Omental fat pad (tissue), 4 donors: ENCODE measurements at places on chromosomes 1 and 21. TPM values are rescaled to one million over a fixed set of nuclear protein-coding genes. Genes with fewer than 3 reads are reported as not detected.

GRCh38 chr1:218380125-218380977, 35.2 kb downstream of the TGFB2 start:
- DNase-seq: no peak

DNA sequence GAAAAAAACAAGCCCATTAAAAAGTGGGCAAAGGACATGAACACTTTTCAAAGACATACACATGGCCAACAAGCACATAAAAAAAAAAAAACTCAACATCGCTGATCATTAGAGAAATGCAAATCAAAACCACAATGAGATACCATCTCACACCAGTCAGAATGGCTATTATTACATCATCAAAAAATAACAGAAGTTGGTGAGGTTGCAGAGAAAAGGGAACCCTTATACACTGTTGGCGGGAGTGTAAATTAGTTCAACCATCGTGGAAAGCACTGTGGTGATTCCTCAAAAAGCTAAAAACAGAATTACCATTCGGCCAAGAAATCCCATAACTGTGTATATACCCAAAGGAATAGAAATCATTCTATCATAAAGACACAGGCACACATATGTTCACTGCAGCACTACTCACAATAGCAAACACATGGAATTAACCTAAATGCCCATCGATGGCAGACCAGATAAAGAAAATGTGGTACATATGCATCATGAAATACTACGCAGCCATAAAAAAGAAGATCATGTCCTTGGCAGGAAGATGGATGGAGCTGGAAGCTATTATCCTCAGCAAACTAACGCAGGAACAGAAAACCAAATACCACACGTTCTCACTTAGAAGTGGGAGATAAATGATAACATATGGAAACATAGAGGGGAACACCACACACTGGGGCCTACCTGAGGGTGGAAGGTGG, 70.1 kb downstream of the INTS7 start:
- DNase-seq: no peak

GRCh38 chr1:180387413-180387812, 115.0 kb downstream of the ACBD6 start:
- DNase-seq: no peak

- no peak for DNase-seq
Measured at GRCh38 chr21:22311741-22312462, 1313.7 kb downstream of the NCAM2 start.

Gene HRNR
- not detected for total RNA-seq

Gene CAPN8
- total RNA-seq: not detected

DNA sequence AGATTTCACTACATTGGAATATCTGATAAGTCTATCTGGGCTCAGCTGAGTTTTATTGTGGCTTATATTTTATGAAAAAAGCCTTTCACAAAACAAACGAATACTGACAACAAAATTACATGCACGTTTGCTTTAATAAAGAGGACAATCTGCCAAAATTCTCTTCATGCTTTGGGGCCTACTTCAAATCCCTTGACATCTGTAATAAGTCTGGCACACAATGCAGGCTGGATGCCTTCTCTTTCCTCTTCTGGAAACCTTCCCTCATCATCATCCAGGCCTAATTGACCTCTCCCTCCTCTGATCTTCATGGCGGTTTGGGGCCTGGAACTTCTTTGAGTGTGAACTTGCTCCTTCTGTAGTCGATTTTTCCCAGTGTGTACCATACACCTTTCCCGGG, 70.3 kb downstream of the MAP10 start:
- no peak for DNase-seq

DNA sequence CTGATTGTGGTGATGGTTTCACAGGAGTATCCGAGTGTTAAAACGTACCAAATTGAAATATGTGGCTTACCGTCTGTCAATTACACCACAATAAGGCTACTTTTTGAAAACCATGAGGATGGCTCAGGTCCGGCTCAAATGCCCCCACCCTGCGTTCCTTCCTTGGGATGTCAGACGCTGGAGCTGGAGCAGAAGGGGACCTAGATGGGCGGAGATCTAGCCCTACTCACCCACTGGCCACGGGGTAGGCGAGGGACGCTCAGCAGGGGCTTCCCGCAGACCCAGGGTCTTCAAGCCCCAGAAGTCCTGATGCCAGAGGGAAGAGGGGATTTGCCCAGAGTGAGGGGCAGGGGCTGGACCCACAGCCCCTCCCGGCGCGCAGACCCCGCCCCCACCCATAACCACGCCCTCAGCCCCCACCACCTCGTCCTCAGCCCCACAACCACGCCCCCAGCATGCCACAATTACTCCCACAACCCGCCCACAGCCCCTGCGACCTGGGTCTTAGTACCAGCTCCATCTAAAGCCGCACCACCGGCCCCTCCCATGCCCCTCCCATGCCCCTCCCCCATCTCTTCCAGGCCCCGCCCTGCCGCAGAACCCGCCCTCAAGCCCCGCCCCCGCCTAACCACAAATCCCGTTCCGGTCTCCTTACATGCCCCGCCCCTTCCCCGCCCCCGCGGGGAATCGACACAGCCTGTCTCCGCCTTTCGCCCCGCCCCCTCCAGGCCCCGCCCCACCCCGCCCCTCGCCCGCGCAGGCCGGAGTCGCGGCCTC, at the start of gene LRRC3:
Gene LRRC3 (plus strand): TSS at position 764 of the 777 bp plus-strand sequence. CDS start 1,135 bp downstream, outside the sequence.
- peak; percentile 59 for DNase-seq

DNA sequence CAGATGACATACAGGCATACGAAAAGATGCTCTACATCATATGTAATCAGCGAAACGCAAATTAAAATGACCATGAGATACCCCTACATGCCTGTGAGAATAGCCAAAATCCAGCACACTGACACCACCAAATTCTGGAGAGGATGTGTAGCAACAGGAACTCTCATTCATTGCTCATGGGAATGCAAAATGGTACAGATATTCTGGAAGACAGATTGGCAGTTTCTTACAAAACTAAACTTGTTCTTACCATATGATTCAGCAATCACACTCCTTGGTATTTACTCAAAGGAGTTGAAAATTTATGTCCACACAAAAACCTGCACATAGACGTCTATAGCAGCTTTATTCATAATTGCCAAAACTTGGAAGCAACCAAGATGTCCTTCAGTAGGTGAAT, 52.6 kb downstream of the TM2D1 start:
- no peak for DNase-seq

DNA sequence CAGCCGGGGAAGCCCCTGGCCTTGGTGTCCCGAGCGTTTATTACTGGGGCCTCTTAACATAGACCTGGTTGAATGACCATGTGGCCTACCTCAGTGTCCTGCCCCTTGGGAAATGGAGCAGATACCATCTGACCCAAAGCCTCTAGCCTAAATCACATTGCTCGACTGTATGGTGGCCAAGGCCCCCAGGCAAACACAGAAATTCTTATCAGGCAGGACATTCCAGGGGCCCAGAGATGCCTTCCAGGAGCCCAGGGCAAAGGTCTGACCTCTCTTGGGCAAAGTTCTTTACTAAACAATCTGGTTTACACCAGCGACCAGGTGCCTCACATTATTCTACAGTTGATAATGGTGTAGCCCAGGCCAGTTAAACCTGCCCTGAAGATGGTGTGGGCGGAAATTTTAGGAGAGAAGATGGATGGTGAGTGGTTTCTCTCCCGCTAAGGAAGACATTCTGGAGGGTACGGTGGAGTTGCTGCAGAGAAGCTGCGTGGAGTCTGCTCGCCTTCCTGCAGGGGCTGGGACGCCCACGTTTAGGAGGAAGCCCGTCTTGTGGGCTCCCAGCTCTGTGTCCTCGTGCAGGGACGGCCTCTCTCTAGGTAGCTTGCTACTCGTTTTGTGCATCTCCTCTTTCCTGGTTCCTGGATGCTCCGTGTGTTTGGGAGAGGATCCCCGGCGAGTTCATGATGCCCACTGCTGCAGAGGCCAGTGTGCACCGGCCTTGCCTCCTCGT, 21.2 kb downstream of the AJAP1 start:
- DNase-seq: no peak

GRCh38 chr1:159790237-159790917, 9.6 kb downstream of the DUSP23 start:
- no peak for DNase-seq

Gene RIPK4
- total RNA-seq: 4.9 TPM

GRCh38 chr1:25743164-25744139, 56.5 kb upstream of the SELENON start:
- peak; percentile 71 for DNase-seq

GRCh38 chr1:60055336-60055735, 18.2 kb downstream of the C1orf87 start:
- DNase-seq: no peak

- DNase-seq: no peak
Measured at GRCh38 chr1:40363721-40364120, 9.8 kb upstream of the SMAP2 start.

GRCh38 chr1:156104065-156104810, 10.3 kb upstream of the LMNA start:
- DNase-seq: peak; percentile 85

DNA sequence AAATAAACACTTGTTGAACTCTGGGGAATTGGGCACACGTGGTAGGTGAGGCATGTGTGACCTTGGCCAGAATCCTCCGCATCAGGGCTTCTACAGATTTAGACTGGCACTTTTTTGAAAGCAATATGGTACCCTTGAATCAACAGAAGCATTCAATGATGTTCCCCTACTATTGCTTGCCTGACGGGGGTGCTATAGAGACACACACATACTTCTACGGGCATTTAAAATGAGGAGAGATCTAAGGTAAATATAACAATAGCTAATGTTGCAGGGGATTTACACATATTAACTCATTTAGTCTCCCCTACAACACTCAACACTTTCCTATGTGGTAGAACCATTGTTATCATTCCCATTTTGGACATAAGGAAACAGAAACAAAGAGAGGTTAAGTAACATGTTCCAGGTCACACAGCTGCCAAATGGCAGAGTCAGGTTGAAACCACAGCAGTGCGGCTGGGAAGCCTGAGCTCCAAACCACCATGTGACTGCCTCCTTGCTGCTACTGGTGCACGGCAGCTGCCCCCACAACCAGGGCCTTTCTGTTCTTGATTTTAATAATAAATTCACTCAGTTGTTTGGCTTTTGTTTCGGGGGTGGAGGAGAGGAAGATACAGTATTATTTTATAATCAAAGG, 147.4 kb downstream of the ZNF281 start:
- no peak for DNase-seq

DNA sequence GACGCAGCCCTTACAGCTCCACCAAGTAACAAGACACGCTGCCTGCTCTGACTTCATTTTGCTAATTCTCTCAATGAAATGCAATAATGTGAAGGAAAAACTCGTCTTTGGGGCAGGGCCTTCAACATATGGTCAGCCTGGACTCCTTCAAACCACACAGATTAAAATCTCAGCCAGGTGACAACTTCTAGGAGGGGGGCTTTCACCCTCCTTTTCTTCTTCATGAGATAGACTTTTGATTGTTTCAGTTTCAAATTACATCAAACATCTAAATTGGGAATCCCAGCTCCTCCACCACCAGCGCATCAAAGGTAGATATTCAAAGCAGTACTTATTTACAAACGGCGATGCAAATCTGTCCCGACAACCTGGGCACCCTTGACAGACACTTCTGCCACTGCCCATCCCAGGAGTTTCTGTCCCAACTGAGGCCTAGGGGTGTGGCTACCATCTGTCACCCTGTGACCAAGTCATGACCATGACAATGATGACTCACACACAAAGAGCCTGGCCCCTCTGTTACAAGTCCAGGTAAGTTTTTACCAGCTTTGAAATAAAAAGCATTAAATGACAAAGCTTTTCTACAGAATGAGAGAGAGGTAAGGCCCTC, 29.7 kb downstream of the SSBP3 start:
- DNase-seq: no peak

- no peak for DNase-seq
Measured at GRCh38 chr1:214843281-214843680, 239.3 kb upstream of the KCNK2 start.

GRCh38 chr1:15411593-15412137, 2.0 kb downstream of the EFHD2 start:
- DNase-seq: no peak

DNA sequence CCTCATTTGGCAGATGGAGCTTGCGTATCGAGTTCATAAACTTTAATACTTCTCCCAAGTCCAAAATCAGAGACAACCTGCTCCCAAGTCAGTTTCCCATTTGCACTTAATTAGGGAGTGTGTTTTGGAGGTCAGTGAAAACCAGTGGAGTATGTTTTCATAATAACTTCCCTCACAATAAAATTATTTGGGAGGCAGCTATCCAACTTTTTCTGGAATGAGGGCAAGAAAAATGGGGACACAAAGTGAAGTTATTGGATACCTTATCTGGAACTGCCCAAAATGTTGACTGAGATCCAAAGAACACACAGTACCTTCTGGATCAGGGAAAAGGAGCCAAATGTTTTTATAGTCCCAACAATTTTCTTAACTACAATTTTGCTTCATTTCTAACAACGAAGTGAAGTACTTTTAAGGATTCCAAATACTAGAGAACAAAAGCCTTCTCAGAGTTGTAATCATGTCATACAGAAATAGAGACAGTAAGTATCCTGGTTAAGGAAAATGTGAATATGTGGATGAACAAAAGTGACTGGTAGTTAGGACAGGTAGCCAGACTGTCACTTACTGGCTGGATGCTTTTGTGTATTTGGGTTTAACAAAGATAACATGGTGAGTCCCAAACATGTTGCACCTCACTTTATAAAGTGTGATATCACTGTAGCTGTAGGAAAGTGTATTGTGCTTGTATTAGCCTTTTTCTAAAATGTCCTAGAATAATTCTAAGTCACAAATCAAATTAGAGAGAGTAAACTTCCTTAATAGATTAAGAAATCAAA, 325.0 kb downstream of the HLX start:
- no peak for DNase-seq

- DNase-seq: no peak
Measured at GRCh38 chr1:4048076-4048475, 148.0 kb upstream of the C1orf174 start.
